ENCODE measurements at places on chromosomes 2 and 18. TPM values are rescaled to one million over a fixed set of nuclear protein-coding genes. Genes with fewer than 3 reads are reported as not detected.

The INHBB gene
- 0.74 TPM for polyA plus RNA-seq

The ZBTB7C gene
- polyA plus RNA-seq = 3.2 TPM

DNA sequence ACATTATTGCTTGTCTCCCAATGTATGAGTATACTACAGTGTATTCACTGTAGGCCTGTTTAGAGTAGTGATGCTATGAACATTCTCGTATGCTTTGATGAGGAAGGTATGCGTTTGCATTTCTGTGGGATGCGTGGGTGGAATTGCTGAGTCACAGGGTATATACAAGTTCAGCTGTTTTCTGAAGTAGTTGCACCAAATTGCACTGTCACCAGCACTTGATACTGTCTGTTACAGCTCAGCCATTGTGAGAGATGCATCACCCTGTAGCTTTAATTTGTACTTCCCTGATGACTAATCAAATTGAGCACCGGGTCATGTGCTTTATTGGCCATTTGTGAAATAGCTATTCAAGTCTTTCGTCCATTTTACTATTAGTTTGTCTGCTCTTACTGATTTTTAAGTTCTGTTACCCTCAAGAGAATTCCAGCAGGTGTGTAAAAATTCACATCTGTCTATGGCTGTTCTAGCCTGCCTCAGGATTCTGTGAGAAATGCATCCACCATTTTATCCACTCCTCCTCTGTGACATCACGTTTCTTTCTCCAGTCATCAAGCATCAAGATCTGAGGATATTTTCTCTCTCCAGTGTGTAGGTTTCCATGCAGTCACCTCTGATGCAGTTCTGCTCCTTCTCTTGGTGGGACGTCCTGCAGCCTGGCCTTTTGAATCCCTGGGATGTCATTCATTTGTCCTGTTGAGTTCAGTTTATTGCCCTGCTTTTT, 72.5 kb downstream of the DGKD start:
- DNase-seq = no peak

- no peak for DNase-seq
These were observed 1352.2 kb downstream of the SUCLG1 start for GRCh38 chr2:83106853-83107252.

- no peak for DNase-seq
These were observed 56.8 kb downstream of the SH3BP4 start for GRCh38 chr2:235008584-235009044.

DNA sequence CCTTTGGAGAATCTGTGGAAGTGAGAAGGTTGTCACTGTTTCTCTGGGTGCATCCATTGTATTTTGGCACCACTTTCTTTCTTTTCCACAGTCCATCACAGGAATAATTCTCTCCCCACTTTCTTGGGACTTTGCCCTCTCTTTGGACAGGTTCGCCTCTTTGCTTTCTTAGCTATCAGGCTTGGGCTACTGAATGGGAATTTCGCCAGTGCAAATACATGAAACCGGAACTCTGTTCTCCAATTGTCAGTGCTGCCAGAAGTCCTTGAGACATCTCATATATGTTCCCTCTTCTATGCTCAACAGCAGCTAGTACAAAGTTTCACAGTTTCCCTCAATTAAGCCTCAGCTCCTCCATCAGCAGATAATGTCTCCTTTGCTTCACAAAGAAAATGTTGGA, 76.2 kb downstream of the NABP1 start:
- DNase-seq = no peak
